Epithelial cell of proximal tubule (primary cell): ENCODE measurements at places on chromosomes 3 and 15. TPM values are rescaled to one million over a fixed set of nuclear protein-coding genes. Genes with fewer than 3 reads are reported as not detected.

- DNase-seq: no peak
These were observed at the start of the genes CCR5AS and CCRL2 for GRCh38 chr3:46406788-46407611. CCR5AS (minus strand) TSS chr3:46407066. CCRL2 (plus strand) TSS chr3:46407259; CDS start chr3:46408080, 821 bp downstream.

TMC3 gene
- total RNA-seq: not detected in 2 replicates

DNA sequence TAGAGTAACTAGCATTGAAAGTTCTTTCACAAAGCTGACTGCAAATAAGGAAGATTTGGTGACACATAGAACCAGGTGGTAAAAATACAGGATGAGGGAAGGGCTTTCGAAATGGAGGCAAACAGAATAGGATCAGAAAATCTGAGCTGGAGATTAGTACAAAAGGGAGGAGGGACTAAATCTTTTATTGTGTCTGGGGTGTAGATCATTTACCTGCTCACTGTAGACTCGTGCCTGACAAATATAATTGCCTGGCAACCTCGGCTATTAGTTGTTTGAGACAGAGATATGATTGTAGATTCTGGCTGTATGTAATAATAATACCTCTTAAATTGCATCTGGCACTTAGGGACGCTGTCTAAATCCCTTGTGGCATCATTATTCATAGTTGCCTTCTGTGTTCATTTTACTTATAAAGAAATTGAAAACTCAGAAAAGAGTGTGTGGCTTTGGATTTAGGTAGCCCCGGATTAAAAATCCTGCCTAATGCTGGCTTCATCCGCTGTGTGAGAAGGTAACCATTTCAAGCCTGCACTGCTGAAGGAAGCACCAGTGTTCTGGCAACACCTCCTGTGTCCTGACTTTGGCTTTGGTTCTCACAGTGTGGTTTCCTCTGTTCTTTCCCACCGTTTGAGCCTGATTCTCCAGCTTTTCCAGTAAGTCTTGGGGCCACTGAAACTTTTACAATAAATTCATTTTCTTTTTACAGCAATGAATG is 25.0 kb upstream of the GPR160 start:
- no peak for DNase-seq

DNA sequence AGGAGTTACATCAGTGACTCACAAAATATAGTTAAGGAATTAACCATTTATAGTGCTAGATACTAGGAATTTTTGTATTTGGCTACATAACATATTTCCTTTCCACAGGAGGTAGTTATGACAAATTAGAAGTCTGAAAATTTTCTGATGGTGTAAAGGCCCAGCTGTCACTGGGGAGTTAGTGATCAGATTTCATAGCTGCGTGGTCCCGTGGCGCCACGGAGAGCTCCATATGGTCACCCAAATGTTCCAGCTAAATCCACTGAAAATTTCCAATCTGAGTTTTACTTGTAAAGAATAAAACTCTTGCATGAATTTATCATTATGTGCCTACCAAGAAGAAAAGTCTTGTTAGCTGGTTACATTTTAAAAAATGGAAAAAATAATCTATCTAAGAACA is 368.9 kb upstream of the PLSCR5 start:
- DNase-seq: no peak

GRCh38 chr3:62676689-62677271 is 198.4 kb downstream of the CADPS start:
- no peak for DNase-seq

GRCh38 chr3:170712336-170712735 is 126.5 kb upstream of the SLC7A14 start:
- DNase-seq: no peak

DNA sequence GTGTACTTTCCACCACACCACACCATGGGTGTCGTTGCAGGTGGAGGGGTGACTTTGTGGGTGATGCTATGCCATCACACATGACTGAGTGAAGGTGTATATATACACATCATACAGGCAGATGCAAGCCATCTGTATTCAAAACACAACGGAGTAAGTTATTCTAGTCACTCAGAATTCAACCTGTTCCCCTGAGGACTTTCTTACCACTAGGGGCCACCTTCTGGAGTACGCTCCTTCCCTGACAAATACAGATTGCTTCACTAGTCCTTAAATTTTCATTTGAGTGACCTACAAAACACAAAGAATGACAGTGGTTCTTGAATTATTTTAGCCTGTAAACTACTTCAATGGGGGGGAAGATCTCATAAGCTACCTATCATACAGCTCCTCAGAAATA is 52.8 kb upstream of the NTRK3 start:
- DNase-seq: no peak

- no peak for DNase-seq
These were observed 14.2 kb downstream of the ST8SIA2 start for GRCh38 chr15:92407916-92408315.

WDR82 gene
- total RNA-seq: 38.4 and 61.6 TPM in 2 replicates
